ENCODE measurements at places on chromosomes 2 and 18.
A peak's percentile ranks its signal among the peaks of the same experiment; 100 is the strongest.

GRCh38 chr18:76260941-76261472 lies 234.0 kb downstream of the ZNF516 start:
- no peak for DNase-seq

GRCh38 chr18:44464398-44465180 lies 216.1 kb upstream of the SETBP1 start:
- no peak for DNase-seq

GRCh38 chr2:101847661-101848339 lies 144.0 kb upstream of the IL1R2 start:
- DNase-seq: no peak

GRCh38 chr2:176873403-176873802 lies 339.2 kb upstream of the HNRNPA3 start:
- DNase-seq: no peak

- no peak for DNase-seq
Observed at GRCh38 chr2:128301501-128301966, 17.1 kb downstream of the HS6ST1 start.

- DNase-seq: no peak
Observed at GRCh38 chr2:236688563-236689392, 119.2 kb downstream of the ACKR3 start.

- DNase-seq: no peak
Observed at GRCh38 chr2:159129269-159129668, 157.2 kb downstream of the WDSUB1 start.

GRCh38 chr2:200585730-200586643 lies at the start of gene AOX1:
Gene AOX1 (plus strand): TSS chr2:200586014. CDS start chr2:200586109, 95 bp downstream.
- peak; percentile 47 for DNase-seq

- DNase-seq: peak; percentile 65
Observed at GRCh38 chr2:437756-438393, 150.0 kb upstream of the ALKAL2 start.
